HEK293T (cell line): ENCODE measurements at places on chromosomes 1 and 21.

DNA sequence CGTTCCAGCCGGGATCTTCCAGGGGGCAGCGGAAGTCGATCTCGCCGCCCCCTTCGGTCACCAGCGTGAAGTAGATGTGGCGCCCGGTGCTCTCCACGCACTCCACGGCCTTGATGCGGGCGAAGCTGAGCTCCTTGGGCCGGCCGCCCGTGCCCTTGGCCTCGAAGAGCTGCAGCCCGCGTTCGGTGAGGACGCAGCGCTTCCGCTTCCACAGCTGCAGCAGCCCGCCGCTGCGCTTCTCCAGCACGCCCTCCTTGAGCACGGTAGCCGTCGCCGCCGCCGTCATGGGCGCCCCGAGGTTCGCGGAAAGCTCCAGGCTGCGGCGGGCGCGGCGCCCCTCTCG, 516 bp downstream of the PHLDA3 start:
- DNase-seq, result peak; percentile 53

DNA sequence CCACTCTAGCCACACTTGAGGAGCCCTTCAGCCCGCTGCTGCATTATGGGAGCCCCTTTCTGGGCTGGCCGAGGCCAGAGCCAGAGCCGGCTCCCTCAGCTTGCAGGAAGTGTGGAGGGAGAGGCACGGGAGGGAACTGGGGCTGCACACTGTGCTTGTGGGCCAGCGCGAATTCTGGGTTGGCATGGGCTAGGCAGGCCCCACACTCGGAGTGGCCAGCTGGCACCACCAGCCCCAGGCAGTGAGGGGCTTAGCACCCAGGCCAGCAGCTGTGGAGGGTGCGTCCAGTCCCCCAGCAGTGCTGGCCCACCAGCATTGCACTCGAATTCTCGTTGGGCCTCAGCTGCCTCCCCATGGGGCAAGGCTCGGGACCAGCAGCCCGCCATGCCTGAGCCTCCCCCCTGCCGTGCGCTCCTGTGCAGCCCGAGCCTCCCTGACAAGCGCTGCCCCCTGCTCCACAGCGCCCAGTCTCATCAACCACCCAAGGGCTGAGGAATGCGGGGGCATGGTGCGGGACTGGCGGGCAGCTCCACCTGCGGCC, 785.9 kb upstream of the TPTE start:
- DNase-seq, result no peak

DNA sequence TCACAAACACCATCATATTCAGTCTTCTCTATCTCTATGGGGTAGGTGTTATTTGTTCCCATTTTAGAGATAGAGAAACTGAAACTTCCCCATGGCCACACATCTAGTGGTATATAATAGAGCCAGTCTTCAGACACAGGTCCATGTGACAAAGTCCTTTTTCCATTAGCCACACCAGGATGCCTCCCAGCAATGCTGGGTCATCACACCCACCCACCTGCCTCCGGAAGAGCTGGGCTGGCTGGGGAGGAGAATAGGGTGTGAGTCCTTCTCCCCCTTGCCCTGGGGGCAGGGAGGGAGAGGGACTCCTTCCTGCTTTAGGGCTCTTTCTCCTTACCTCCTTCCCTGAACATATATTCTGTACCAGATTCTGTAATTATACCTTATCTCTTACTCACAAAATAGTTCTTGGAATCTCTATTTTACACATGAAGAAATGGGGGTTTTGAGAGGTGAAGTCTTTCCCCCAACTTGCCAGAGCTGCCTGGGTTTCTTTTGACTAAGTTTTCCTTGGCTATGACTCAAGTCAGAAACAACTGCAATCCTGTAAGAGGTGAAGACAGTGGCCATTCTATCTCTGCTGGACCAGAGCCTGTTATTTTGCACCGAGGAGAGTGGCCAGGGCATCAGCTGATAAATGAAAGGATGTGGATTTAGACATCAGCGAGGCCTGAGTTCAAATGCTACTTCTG, 30.0 kb downstream of the SOX13 start:
- no peak for DNase-seq

GRCh38 chr1:93042187-93043056, 36.7 kb upstream of the MTF2 start:
- no peak for DNase-seq

DNA sequence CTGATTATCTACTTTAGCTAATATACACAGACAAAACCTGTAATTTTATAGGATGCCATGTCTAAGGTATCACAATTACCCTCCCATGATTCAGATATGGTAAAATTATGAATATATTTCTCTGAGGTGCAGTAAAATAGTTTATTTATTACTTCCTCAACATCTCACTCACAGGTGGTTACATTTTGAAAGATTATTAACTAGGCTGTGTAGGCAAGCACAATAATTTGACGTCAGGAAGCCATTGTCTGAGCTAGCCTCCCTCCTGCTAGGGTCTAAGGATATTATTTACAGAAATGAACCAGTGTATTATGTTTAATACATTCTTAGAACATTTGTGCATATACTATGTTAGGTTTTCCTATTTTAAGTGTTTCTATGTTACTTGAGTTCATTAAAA, 69.9 kb upstream of the ADGRL2 start:
- DNase-seq, result no peak

GRCh38 chr1:224256640-224257039, 73.3 kb downstream of the NVL start:
- no peak for DNase-seq

GRCh38 chr1:212152308-212152693, 116.8 kb downstream of the DTL start:
- no peak for DNase-seq

DNA sequence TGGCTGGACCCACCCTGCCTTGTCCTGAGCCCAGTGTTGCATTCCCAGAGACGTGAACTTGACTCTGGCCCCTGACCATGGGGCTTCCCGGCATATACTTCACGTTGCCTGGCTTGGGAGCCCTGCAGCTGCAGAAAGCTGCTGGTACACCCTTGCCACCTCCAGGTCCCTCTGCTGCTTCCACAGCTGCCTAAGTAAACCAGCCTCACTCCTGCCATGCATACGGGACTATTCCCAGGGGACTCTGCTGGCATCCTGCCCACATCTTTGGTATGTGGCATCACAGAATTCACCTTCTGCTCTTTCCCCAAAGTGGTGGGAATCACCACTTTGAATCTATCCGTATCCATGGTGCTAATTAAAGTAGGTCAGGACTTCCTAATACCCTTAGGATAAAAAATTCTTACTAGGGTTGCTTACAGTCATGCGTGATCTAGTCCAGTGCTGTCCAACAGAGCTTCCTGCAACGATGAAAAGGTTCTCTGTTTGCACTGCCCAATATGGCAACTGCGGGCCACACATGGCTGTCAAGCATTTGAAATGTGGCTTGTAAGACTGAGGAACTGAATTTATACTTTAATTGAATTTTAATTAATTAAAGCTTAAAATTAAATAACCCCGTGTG, 203.0 kb downstream of the GRIK3 start:
- no peak for DNase-seq

DNA sequence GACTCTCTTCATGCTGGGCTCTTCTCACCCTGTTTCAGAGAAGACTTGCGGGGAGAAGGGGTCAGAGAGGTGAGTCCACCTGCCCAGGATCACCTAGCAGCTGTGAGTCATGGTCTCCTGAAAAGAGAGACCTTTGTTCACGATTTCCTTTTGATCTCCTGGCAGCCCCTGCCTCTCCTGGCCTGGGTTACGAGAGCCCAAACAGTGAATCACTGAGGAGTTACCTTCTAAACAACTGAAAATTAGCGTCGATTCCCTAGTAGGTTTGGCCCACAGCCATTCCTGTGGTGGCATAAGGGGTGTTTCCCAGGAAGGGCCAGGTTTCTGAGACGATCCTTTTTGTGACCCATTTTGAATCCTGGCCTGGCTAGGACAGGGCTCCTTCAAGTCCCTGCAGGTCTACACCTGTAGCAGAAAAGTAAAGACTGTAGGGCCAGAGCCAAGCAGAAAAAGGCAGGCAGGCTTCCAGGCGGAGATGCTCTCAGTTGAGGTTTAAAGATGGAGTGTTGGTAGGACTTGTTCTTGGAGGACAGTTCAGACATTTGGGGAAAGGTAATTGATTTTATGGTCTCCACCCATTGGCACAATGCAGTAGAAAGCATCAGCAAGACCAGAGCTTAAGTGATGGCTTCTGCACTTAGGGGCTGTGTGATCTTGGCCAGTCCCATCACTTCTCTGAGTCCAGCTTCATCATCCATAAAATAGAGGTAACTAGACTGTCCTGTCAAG, 2.1 kb upstream of the PLA2G2E start:
- no peak for DNase-seq

GRCh38 chr1:46034601-46035516, 97.6 kb downstream of the PIK3R3 start:
- DNase-seq, result no peak

GRCh38 chr1:192668409-192668983, 32.5 kb downstream of the RGS13 start:
- no peak for DNase-seq

GRCh38 chr1:65764052-65764451, 28.6 kb upstream of the PDE4B start:
- no peak for DNase-seq

GRCh38 chr1:235050911-235051360, 77.7 kb downstream of the TOMM20 start:
- DNase-seq, result peak; percentile 41

GRCh38 chr1:236618507-236618906, 14.2 kb upstream of the HEATR1 start:
- no peak for DNase-seq

- no peak for DNase-seq
Measured at GRCh38 chr1:218507355-218508002, 162.3 kb downstream of the TGFB2 start.

DNA sequence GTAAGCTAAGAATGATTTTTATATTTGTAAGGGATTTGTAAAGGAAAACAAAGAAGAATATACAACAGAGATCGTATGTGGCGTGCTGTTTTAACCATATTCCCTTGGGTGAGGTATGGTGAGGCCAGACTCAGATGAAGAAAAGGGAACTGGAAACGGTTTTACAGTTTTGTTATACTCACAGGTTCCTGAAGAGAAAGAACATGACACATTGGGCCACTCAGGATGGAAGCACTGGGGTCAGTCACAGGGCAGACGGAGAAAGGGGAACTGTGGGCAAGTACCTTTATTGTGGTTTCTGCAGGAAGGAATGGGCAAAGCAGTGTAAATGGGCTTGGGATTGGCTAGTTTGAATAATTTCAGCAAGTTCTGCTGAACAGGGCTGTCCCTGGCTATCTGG, 177.4 kb downstream of the LBR start:
- no peak for DNase-seq

DNA sequence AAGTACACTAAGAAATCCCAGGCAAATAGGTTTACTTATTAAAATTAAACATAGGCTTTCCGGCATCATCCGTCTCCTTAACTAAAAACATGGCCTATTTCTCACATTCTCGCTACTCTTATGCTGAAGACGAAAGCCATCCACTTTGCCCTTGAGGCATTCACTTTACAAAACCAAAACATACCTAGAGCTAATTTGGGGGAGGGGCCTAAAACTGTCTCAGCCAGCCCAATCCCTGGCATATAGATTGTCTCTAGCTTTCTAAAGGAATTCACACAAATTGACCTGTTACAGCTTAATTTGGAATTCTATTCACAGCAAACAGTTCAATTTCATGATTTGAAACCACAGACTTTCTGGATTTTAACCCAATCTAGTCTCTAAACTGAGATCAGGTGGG, 34.8 kb downstream of the SLC35D1 start:
- DNase-seq, result no peak

DNA sequence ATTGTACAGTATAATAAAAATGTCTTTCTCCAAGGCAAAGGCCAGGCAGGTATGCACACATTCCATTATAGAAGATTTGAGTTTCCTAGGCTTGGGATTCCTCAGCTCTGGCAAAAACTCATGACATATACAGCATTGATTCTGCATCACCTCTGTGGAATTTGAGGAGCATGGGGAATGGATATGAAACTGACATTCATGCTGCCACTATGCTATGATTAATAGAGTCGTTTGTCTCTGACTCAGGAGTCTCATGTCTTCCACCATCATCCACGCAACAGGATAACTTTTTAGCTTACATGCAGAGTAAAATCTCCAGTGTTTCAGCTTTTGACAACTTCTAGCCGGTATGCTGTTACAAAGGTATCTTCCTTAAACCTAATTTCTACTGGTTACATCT, 49.8 kb upstream of the ADORA3 start:
- no peak for DNase-seq

DNA sequence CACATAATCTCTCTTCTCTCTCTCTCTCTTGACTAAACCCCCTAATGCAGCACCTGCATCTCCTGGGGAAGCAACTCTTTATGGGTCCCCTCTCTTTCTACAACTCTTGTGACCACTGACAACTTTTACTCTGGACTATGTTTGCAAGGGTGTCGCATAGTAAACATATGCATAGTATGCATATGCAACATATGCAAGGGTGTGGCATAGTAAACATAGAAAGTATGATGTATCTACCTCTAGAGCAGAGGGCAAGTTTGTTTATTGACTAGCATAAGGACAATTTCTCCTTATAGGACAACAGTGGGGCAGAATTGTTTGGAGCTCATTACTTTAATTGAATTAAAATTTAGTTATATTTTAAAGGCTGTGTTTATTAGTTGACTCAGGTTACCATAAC, 462.5 kb downstream of the AMY1C start:
- DNase-seq, result no peak

- DNase-seq, result no peak
Measured at GRCh38 chr1:38623529-38623928, 236.0 kb downstream of the RRAGC start.

DNA sequence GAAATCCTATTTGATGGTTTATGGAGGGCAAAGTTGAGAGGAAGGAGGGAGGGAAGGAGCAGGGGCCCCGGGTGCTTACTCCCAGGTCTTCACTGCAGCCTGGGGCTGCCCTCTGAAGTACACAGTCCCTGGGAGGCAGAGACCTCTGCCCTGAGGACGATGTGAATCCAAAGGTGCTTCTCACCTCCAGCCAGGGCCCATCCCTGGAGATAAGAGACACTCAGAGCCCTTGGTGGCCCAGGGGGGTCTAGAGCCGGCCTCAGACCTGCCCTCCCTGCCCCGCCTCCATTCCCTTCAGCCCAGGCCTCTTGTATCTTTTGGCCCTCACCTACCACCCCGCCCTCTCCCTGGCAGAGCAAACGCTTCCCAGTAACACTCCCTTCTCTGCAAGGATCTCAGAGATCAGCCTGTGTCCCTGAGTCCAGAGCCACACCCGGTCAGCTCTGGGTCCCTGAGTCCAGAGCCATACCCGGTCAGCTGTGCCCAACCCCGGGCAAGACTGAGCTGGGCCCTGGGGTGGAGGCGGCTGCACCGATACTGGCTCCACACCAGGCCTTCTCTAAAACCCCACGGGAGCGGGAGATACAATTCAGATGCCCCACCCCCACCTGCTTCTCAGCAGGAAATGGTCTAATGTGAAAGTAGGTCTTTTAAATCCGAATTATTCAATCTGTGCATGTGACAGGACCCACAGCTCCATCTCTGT, 3.6 kb upstream of the GNB1 start:
- DNase-seq, result no peak
